ENCODE measurements at places on chromosomes 7 and 10. TPM values are rescaled to one million over a fixed set of nuclear protein-coding genes. Genes with fewer than 3 reads are reported as not detected.

Gene PDE1C
- total RNA-seq, result 1.2 TPM

Gene CHST3
- 3.4 TPM for total RNA-seq

Gene AKR1C2
- total RNA-seq, result 39.9 TPM

Gene SEMA4G
- total RNA-seq, result 133 TPM

DNA sequence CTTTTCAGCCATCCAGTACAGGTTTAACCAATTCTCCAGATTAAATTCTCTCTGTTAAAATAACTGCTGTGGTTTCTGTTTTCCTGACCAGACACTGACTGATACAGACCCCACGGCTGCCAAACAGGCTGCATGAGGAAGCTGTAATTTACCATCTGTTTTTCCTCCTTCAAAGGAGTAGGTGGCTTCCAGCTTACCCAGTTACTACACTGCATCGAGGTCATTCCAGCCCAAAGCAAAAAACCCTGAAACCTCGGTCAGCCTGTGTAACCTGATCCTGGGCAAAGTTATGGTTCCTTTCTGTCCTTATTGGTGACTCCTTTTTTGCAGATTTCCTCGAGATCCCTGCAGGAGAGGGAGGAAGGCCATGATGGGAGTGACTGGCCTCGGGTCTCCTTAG is 27.9 kb upstream of the LOXL4 start:
- no peaks in the 10 kb centered on the region for H3K27me3 ChIP-seq
- H3K4me3 ChIP-seq, result no peak overlapping the region
- H3K4me1 ChIP-seq, result no peaks in the 10 kb centered on the region
- DNase-seq, result no peak

GRCh38 chr7:101121991-101122932 is 4.6 kb upstream of the SERPINE1 start:
- peak; percentile 39 for DNase-seq
- H3K4me1 ChIP-seq, result peaks cover 4% of the 10 kb centered on the region
- no peaks in the 10 kb centered on the region for H3K27me3 ChIP-seq
- H3K4me3 ChIP-seq, result peak overlapping the region; percentile 12

- DNase-seq, result no peak
- H3K27me3 ChIP-seq, result no peaks in the 10 kb centered on the region
- no peak overlapping the region for H3K4me3 ChIP-seq
- no peaks in the 10 kb centered on the region for H3K36me3 ChIP-seq
These were observed 80.9 kb downstream of the FAM171A1 start for GRCh38 chr10:15290150-15290549.

DNA sequence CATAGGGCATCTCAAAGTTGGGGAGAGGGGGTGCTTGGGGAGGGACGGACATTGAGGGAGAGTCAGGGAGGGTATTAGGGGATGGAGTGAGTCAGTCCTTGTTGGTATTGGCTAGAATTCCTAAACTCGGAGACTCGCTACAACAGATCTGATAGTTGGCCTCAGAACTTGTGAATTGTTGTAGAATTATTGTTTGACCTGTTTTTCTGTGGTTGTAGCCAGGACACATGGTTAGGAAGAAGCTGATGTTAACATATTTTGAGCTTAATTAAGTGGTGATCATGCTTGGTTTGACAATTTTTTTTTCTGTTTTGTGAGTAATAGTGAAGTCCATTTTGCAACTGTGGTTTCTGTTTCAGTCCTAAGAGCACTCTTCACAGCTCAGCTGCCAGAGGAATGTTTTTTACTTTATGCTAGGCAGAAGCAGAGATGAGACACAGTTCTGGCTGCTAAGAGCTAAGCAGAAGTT is 1190.3 kb upstream of the C7orf33 start:
- no peak overlapping the region for H3K4me3 ChIP-seq
- H3K4me1 ChIP-seq, result no peaks in the 10 kb centered on the region
- H3K36me3 ChIP-seq, result no peaks in the 10 kb centered on the region
- no peak overlapping the region for H3K27ac ChIP-seq
- H3K27me3 ChIP-seq, result no peaks in the 10 kb centered on the region
- DNase-seq, result no peak

GRCh38 chr7:131145770-131146169 is 181.9 kb upstream of the MKLN1 start:
- H3K4me3 ChIP-seq, result no peak overlapping the region
- no peaks in the 10 kb centered on the region for H3K36me3 ChIP-seq
- no peak for DNase-seq
- no peak overlapping the region for H3K27ac ChIP-seq
- no peaks in the 10 kb centered on the region for H3K4me1 ChIP-seq
